Naive thymus-derived CD4-positive, alpha-beta T cell (primary cell): ENCODE measurements at places on chromosomes 7 and 10. TPM values are rescaled to one million over a fixed set of nuclear protein-coding genes. Genes with fewer than 3 reads are reported as not detected.

DNA sequence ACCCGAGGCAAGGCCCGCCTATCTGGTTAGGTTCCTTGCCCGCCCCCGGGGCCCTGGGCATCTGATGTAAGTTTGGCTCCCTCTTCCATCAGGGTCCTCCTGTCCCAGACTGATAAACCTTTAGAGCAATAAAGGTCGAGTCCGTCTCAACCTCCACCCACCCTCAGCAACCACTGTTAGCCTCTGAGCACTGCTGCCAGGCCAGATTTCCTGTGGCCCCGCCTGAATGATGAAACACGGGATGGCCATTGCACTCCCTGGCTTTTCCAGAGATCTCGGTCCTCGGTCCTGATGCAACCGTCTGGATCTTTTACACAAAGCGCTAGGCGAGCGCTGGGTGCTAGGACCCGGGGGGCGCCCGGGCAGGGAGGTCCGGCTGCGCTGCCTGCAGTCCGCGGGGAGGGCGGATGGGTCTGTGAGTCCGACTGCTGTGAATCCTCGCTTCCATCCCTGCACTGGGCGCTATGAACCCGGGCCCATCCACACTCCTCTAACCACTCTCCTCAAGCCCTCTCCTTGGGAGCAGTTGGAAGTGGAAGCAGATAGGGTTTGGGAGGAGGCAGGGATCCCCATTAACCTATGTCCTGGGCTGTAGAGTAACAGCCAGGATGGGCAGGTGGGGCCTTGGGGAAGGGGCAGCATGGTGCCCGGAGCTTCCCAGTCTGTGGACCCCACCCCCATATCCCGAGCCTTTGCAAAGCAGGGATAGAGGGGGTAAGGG, 875 bp upstream of the DDIT4 start:
- DNase-seq: no peak
- peak overlapping the region; percentile 95 for H3K4me3 ChIP-seq
- peaks cover 20% of the 10 kb centered on the region for H3K4me1 ChIP-seq
- peak overlapping the region; percentile 96 for H3K27ac ChIP-seq

The INPP5F gene
- 9.7 TPM for total RNA-seq

The NAT16 gene
- not detected for total RNA-seq

DNA sequence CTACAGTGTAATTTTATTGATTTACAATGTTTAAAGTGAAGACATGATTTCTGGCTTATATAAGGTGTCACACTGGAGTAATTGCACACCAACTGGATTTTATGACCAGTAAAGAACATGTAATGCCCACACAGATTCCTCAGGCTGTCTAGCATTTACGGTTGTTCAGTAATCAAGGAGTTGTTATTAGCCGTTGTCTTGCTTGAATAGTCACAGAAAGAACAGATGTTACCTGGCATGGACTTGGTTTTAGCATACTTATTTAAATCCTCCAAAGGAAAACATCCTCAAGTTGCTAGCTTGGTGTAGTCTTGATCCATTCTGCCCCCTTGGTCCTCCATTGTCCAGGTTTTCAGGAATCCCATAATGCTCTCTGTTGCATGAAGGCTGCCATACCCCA, 65.8 kb downstream of the POU6F2 start:
- H3K27me3 ChIP-seq: no peaks in the 10 kb centered on the region
- no peak overlapping the region for H3K27ac ChIP-seq
- no peak for DNase-seq

DNA sequence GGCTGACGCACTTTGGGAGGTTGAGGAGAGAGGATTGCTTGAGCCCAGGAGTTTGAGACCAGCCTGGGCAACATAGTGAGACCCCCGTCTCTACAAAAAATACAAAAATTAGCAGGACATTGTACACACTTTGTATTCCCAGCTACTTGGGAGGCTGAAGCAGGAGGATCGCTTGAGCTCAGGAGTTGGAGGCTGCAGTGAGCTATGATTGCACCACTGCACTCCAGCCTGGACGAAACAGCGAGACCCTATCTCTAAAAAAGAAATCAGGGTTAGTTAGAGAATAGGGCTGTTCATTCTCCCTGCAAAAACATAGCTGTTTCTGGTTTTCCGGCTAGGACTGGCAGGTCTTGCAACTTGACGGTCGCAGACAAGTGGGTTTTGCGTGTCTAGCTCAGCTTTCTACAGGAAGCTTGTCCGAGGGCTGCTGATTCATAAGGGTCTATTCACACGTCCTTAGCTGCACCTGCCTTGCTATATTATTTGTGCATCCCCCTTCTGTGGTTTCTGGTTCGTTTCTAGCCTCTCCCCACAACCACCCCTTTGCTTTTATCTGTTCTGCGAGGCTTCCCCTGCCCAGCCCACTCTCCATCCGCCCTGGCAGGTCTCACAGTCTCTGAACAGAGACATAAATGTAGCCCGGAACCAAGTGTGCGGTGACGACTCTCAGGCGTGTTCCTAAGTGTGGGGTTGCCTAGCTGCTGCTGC, 10.7 kb downstream of the AMZ1 start:
- peaks cover 16% of the 10 kb centered on the region for H3K4me1 ChIP-seq
- peak; percentile 61 for DNase-seq

DNA sequence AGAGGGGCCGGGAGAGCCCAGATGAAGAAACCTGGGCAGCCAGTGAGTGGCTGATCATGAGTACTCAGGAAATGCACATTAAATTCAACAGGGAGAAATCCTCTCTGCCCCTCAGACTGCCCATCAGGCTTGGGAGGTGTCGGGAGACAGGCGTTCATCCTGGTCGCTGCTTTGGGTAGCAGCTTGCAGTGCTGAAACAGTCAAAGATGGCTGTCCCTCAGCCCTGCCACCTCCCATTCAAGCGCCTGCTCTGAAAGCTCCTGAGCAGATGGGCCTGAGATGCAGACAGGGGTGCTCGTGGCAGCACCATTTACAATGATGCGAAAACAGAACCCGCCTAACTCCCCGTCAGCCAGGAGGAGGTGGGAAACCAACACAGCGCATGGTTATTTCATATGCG, 3.6 kb upstream of the JAKMIP3 start:
- H3K27me3 ChIP-seq: no peaks in the 10 kb centered on the region
- H3K4me3 ChIP-seq: no peak overlapping the region
- no peak for DNase-seq
- H3K4me1 ChIP-seq: no peaks in the 10 kb centered on the region

GRCh38 chr10:133509700-133510099, 17.5 kb upstream of the CYP2E1 start:
- H3K36me3 ChIP-seq: no peaks in the 10 kb centered on the region
- no peak for DNase-seq
- H3K27ac ChIP-seq: no peak overlapping the region
- H3K4me1 ChIP-seq: no peaks in the 10 kb centered on the region

DNA sequence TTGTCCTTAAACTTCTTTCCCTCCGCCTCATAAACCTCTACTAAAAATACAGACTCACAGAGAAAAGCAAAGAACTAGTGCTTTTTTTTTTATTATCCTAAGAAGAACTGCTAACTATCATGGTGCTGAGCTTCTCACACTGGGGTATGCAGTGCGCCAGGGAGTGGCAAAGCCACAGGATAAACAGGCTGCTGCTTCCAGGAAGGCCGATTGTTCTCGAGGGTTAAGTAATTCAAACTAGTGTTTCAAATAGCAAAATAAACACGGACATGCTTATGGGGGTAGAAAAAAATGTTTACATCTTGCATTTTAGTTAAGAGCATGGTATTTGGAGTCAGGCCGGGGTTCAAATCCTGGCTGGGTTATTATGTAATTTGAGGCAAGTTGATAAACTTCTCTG, 157.0 kb downstream of the TAX1BP1 start:
- H3K27ac ChIP-seq: no peak overlapping the region
- H3K4me1 ChIP-seq: peaks cover 5% of the 10 kb centered on the region
- no peak overlapping the region for H3K4me3 ChIP-seq
- H3K27me3 ChIP-seq: no peaks in the 10 kb centered on the region
- DNase-seq: no peak
- no peaks in the 10 kb centered on the region for H3K36me3 ChIP-seq

GRCh38 chr10:7157091-7157490, 253.7 kb downstream of the SFMBT2 start:
- peaks cover 18% of the 10 kb centered on the region for H3K36me3 ChIP-seq
- H3K4me3 ChIP-seq: no peak overlapping the region
- DNase-seq: no peak
- H3K27ac ChIP-seq: no peak overlapping the region
- H3K27me3 ChIP-seq: no peaks in the 10 kb centered on the region
- peaks cover 12% of the 10 kb centered on the region for H3K4me1 ChIP-seq

The SEMA3C gene
- total RNA-seq: 0.38 TPM

DNA sequence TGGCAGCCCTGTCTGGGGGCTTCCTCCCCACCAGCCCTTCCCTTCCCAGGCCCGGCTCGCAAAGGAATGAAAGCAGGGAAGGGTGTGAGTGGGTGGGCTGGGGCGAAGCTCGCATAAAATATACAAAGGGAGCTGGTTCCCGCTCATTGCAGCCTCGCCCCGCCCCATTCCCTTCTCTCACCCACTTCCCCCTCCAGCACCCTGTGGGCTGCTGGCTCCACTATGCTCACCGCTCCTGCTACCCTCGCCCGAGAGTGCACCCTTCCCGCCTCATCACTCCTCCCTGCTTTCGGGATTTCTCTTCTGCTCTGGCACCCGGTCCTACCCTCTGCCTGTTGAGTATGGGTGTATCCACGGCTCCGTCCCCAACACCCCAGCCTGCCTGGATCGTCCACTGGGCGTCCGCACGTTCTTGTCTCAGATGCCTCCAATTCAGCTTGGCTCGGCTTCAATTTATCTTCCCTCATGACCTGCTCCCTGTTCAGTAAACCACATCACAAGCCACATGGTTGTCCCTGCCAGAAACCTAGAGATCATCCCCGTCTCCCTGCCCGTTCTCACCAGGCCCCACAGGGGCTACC, 14.4 kb upstream of the TTYH3 start:
- no peaks in the 10 kb centered on the region for H3K4me1 ChIP-seq
- H3K27me3 ChIP-seq: no peaks in the 10 kb centered on the region
- H3K4me3 ChIP-seq: no peak overlapping the region

DNA sequence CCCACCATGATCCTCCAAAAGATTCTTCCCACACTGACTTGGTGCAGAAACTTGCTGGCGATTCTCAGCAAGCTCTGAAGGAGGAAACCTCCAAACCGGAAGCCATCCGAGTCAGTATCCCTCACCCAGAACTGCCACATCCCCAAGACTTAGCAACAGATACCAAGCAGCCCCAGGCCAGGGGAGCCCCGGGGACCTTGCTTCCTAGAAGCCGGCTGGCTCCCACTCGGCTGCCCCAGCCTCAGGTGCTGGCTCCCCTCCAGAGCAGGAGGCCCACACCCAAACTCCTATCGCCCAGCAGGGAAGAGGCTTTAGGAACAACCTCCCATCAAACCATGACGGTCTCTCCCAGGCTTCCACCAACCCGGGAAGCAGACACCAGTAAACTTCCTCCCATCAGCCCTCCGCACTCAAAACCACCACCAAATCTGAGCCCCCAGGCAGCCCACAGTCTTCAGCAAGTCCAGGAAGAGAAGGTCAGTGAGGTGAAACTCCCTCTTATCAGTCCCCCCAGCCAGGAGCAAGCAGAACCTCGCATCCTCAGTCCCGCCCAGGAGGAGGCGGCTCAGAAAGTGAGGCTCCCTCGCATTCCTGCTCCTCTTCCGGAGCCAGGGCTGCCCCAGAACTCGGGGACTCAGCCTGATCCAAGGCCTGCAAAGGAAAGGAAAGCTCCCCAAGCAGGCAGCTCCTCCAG, 82.3 kb downstream of the LRGUK start:
- H3K4me1 ChIP-seq: no peaks in the 10 kb centered on the region
- no peaks in the 10 kb centered on the region for H3K27me3 ChIP-seq
- H3K36me3 ChIP-seq: no peaks in the 10 kb centered on the region

GRCh38 chr7:77747178-77747577, 50.9 kb downstream of the RSBN1L start:
- no peaks in the 10 kb centered on the region for H3K27me3 ChIP-seq
- H3K27ac ChIP-seq: no peak overlapping the region
- H3K4me3 ChIP-seq: no peak overlapping the region
- H3K36me3 ChIP-seq: no peaks in the 10 kb centered on the region
- H3K4me1 ChIP-seq: peaks cover 9% of the 10 kb centered on the region

GRCh38 chr10:1939016-1939415, 201.7 kb upstream of the ADARB2 start:
- peak overlapping the region; percentile 79 for H3K27ac ChIP-seq
- peak overlapping the region; percentile 32 for H3K4me3 ChIP-seq
- DNase-seq: peak; percentile 80

The FRMPD2 gene
- total RNA-seq: not detected

DNA sequence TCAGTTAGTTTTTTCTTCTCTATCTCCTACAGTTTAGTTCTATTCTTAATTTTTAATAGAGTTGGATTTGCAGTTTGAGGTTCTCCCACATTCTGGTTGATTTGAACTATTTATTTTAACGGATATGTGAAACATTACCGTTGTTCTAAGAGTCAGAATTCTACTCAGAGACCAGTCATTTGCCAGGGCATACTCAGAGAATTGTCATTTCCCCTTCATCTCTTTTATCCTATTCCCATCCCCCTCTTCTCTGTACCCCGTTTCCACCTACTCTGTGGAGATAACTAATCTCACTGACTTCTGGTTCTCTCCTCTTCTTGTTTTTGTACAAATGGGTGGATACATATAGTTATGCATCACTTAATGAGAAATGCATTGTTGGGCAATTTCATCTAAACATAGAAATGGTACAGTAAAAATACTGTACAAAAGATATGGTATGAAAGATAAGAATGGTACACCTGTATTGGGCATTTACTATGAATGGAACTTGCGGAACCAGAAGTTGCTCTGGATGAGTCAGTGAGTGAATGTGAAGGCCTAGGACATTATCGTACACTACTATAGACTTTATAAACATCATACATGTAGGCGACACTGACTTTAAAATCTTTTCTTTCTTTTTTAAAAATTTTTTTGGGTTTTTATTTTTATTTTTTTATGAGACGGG, 53.1 kb downstream of the INPP5F start:
- H3K36me3 ChIP-seq: no peaks in the 10 kb centered on the region
- H3K27me3 ChIP-seq: no peaks in the 10 kb centered on the region
- no peak for DNase-seq
- no peak overlapping the region for H3K4me3 ChIP-seq
- no peaks in the 10 kb centered on the region for H3K4me1 ChIP-seq
- H3K27ac ChIP-seq: no peak overlapping the region

The HOXA3 gene
- total RNA-seq: not detected

DNA sequence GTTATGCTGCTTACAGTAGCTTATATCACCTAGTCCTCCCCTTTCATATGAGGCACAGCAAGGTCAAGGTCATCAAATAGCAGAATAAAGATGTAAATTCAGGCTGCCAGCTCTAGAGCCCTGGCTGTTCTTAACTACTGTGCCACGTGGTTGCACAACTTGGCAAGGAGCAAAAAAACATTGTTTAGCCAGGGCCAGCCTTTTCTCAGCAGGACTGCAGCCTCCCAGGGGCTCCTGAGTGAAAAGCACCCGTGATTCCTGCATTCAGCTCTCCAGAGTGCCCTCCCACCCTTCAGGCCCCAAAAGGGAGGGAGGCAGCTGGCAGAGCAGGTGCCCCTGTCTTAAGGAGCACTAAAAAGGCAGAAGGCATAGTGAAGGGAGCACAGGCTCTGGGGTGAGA, 31.8 kb upstream of the TM9SF3 start:
- no peak overlapping the region for H3K4me3 ChIP-seq
- no peak overlapping the region for H3K27ac ChIP-seq
- H3K4me1 ChIP-seq: no peaks in the 10 kb centered on the region
- H3K36me3 ChIP-seq: no peaks in the 10 kb centered on the region
- DNase-seq: no peak

The OR6V1 gene
- total RNA-seq: not detected
